ENCODE measurements at places on chromosomes 4 and X. TPM values are rescaled to one million over a fixed set of nuclear protein-coding genes. Genes with fewer than 3 reads are reported as not detected.

TCEAL5 gene
- not detected for total RNA-seq

GATA1 gene
- total RNA-seq = not detected

UCHL1 gene
- not detected for total RNA-seq

AFP gene
- total RNA-seq = not detected

ALB gene
- total RNA-seq = 0.47 TPM

ZFP92 gene
- 0.08 TPM for total RNA-seq

SHOX gene
- total RNA-seq = not detected

THAP9 gene
- total RNA-seq = 4.3 TPM

SLC34A2 gene
- total RNA-seq = not detected

ARHGAP36 gene
- not detected for total RNA-seq

DMP1 gene
- total RNA-seq = not detected

NMU gene
- not detected for total RNA-seq

PDE6B gene
- total RNA-seq = 12.4 TPM

FRG2 gene
- not detected for total RNA-seq

HDAC8 gene
- 5.8 TPM for total RNA-seq

GPAT3 gene
- 4.6 TPM for total RNA-seq

VCX3B gene
- not detected for total RNA-seq

TMSB15B gene
- total RNA-seq = 9.0 TPM

F8A3 gene
- total RNA-seq = 21.9 TPM

SPARCL1 gene
- total RNA-seq = not detected

SYNPO2 gene
- 0.41 TPM for total RNA-seq

NIPAL1 gene
- total RNA-seq = 0.45 TPM

NUDT10 gene
- total RNA-seq = not detected

ARR3 gene
- not detected for total RNA-seq

JAKMIP1 gene
- 2.0 TPM for total RNA-seq

FAM241A gene
- 0.74 TPM for total RNA-seq

BST1 gene
- 1.2 TPM for total RNA-seq

USP26 gene
- not detected for total RNA-seq

NLGN3 gene
- total RNA-seq = 4.3 TPM

NLRP2B gene
- total RNA-seq = not detected

CFI gene
- total RNA-seq = not detected

Measured in CD4-positive, alpha-beta T cell (primary cell).